IPS-NIHi11 (cell line): ENCODE measurements at places on chromosomes 6 and 20.
A peak's percentile ranks its signal among the peaks of the same experiment; 100 is the strongest.

- no peak for DNase-seq
Measured at GRCh38 chr20:3759884-3760283, 7.7 kb downstream of the ADISSP start.

- no peak for DNase-seq
Measured at GRCh38 chr20:50398821-50399554, 111.2 kb upstream of the PTPN1 start.

- DNase-seq: no peak
Measured at GRCh38 chr20:54070187-54070987, at the start of gene BCAS1. Gene BCAS1, minus strand, starts transcription at chr20:54070594. Its CDS starts 11,876 bp downstream, at chr20:54058718.

DNA sequence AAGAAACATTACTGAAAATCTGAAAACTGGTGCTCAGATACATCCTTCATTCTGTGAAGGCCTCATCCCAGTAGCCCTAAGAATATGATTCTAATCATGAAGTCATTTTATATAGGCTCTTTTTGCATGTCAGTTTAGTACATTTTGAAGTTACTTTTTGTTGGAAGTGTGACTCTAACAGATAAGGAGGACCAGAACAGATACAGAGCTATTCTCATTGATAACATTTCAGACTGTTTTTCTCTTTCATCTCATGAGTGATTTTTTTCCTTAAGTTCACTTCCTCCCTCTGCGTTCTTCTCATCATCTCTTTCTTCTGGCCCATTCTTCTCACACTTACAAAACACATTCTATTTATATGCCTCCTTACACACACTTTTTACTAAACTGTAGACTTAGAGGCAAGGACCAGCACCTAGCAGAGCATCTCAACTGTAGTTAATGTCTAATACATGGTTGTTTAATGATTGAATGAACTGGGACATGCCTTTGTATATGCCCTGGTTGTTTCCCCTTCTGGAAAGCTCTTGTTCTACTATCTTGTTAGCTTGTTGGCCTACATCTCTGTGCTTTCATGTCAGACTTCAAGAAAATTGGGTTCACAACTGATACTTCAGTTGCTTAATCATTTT lies 8.7 kb downstream of the CTNNBL1 start:
- no peak for DNase-seq

DNA sequence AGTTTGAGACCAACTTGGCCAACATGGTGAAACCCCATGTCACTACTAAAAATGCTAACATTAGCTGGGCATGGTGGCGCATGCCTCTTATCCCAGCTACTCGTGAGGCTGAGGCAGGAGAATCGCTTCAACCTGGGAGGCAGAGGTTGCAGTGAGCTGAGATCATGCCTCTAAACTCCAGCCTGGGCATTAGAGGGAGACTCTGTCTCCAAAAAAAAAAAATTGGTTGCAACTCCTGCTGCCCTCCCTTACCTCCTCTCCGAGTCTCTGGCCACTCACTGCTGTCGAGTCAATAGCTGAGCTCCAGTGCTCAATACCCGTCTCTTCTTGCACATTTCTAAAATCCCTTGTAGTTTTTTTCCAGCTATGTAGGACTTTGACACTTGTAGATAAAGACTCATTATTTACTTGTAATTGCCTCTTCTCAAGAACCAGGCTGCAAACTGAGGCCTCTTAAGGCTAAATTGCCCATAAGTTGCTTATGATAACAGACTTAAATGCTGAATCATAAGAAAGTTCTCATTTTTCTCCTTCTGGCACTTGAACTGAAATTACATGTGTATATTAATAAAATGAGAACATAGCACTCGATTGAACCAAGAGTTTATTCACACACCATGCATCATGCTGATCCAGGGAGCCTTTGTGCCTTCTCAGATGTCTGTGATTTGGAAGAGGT lies 13.8 kb downstream of the HECA start:
- no peak for DNase-seq

DNA sequence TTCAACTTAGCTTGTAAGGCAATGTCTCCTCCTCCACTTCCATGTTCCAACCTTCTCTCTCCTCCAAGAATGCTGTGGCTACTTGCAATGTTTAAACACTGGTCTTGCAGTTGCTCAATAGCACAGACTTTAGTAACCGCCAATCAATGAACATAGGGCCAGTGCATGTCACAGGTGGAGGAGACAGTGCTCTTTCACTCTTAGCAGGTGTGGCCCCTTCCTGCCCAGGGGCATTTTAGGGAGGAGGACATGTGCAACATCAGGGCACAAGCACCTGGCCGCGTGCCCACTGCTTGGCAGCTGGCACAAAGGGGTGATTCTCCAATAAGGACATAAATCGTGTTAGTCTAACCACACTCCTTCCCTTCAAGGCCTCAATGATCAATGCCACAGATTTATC lies 41.3 kb downstream of the ADGRF1 start:
- DNase-seq: no peak

DNA sequence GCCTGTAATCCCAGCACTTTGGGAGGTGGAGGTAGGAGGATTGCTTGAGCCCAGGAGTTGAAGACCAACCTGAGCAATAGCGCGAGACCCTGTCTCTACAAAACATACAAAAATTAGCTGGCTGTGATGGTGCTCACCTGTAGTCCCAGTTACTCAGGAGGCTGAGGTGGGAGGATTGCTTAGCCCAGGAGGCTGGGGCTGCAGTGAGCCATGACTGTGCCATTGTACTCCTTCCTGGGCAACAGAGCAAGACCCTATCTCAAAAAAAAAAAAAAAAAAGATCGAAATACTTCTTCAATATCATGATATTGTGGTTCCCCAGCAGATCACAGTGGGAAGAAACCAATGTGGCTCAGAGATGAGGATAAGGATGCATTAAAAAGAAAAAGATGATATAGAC lies 47.6 kb downstream of the SOBP start:
- no peak for DNase-seq

GRCh38 chr6:117227245-117227962 lies 38.0 kb upstream of the VGLL2 start:
- DNase-seq: no peak

- DNase-seq: no peak
Measured at GRCh38 chr20:23585808-23586734, 17.8 kb upstream of the CST9L start.

DNA sequence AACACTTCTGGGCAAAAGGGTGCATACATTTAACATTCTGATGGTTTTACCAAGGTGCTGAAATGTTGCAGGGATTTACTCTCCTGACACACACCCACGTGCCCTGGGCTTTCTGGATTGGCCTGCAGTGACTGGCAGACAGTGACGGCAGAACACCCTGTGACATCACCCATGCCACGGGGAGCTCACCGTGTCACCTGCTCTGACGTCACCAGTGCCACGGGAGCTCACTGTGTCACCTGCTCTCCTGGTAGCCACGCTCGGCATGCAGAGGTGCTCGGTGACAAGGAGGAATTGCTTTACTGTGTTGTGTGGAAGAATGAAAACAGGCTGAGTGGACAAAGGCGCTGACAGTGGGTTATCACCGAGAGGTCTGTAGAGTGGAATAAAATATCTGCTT lies 99.3 kb downstream of the RAMACL start:
- DNase-seq: no peak

- no peak for DNase-seq
Measured at GRCh38 chr6:152952045-152952444, 30.8 kb downstream of the FBXO5 start.

- no peak for DNase-seq
Measured at GRCh38 chr6:69732640-69733039, 64.2 kb downstream of the LMBRD1 start.

DNA sequence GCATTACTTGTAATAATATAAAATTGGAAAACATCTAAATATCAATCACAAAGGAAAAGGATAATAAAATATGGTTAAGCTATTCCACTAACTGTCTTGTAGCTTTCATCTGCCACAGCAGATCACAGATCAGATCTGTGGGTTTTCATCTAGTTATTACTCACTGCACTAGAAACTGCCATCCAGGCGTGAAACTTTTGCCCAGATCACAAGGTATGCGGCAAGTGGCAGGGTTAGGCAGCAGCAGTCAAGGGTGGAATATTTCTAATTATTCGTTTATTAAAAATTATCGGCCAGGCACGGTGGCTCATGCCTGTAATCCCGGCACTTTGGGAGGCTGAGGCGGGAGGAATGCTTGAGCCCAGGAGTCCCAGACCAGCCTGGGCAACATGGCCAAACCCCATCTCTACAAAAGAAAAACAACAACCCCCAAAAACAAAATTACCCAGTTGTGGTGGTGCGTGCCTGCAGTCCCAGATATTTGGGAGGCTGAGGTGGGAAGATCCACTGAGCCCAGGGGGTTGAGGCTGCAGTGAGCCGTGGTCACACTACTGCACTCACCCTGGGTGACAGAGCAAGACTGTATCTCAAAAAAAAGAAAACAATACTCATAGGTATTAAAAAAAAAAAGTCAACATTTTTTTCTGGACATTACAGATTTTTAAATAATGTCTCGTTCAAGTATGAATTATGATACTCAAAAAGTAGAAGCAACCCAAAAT lies 32.1 kb downstream of the BEND3 start:
- DNase-seq: no peak

GRCh38 chr6:102389994-102390393 lies 996.5 kb downstream of the GRIK2 start:
- no peak for DNase-seq

GRCh38 chr6:5619249-5619648 lies 357.9 kb downstream of the FARS2 start:
- DNase-seq: no peak

- no peak for DNase-seq
Measured at GRCh38 chr6:72212686-72213085, 326.3 kb downstream of the RIMS1 start.

DNA sequence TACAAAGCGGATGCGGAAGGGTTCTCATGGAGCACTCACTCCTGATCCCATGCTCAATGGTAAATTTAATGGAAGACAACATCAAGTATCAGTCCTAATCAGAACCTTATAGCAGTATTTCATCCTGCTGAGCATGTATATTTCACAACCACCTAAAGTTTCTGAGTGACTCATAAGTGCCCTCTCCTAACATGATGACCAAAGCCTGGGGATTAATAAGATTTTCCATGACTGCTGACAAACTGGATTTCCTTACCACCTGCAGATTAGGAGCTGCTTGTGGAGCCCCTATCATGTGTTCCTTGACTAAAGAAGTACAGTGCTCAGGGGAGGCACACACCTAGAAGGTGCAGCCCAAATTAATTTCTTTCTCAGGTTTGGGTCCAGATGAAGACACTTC lies 112.8 kb downstream of the INSM1 start:
- no peak for DNase-seq

DNA sequence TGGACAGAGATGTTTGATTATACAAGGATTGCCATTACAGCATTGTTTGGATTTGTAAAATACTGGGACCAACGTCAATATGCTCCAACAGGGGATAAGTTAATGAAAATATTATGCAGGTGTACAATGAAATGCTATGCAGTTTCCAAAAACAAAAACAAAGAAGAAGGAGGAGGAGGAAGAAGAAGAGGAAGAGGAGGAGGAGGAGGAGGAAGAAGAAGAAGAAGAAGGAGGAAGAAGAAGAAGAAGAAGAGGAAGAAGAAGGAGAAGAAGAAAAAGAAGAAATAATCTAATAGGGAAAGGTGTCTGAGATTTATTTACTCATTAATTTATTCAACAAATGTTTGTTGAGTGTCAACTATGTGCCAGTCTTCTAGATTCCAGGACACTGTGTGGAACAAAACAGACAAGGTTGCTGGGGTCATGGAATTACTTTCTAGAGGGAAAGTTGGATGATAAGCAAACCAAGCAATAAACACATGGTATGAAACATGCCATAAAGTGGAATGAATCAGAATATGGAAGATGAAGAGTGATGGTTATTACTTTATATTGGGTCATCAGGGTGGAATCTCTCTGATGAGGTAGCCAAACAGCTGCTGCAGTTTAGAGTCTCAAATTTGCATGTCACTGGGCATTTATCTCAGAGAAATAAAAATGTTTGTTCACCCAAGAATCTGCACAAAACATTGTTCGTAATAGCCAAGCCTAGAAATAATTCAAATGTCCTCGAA lies 6.3 kb upstream of the TRIM27 start:
- DNase-seq: no peak

- DNase-seq: no peak
Measured at GRCh38 chr6:6694825-6695624, 106.5 kb downstream of the LY86 start.

GRCh38 chr6:29232725-29233124 lies 62.0 kb downstream of the OR2J2 start:
- no peak for DNase-seq

- no peak for DNase-seq
Measured at GRCh38 chr20:1327241-1327653, 1.7 kb downstream of the SDCBP2 start.

- no peak for DNase-seq
Measured at GRCh38 chr6:56904068-56904467, 50.8 kb upstream of the BEND6 start.

- DNase-seq: peak; percentile 58
Measured at GRCh38 chr20:45111799-45112471, 3.0 kb downstream of the WFDC5 start.

GRCh38 chr20:33830371-33830770 lies 19.2 kb downstream of the CHMP4B start:
- DNase-seq: no peak

- DNase-seq: peak; percentile 33
Measured at GRCh38 chr20:47400685-47401084, 44.2 kb upstream of the ZMYND8 start.

- DNase-seq: no peak
Measured at GRCh38 chr6:79158856-79159516, 75.5 kb downstream of the HMGN3 start.

GRCh38 chr20:51034476-51034875 lies 11.6 kb upstream of the KCNG1 start:
- no peak for DNase-seq

- DNase-seq: no peak
Measured at GRCh38 chr20:44720997-44721784, 6.0 kb downstream of the CCN5 start.

DNA sequence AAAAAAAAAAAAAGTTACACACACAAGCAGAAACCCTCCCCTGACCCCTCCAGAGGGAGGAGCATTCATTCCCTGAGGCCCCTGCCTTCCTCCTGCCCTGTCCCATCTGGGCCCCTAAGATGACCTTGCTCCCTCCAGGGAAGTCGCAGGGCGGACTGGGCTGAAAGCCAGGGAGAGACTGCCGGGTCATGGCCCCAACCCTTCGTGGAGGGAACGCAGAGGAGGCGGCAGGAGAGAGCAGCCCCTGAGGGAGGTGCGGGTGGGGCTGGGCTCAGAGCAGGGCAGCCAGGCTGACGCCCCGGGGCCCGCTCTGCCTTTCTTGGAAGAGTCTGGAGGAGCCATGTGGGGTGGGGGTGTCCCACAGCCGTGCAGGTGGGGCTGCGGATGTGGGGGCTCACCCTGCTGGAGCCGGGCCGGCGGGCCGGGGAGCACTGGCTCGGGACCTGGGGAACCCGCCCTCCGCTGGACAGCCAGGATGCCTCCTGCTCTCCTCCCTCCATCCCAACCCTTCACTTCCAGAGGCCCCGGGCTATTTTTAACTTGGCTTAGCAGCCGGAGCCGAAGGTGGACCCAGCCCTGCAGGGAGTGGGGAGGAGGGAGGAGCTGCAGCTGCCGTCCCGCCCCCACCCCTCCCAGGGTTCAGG lies 15.0 kb upstream of the ABHD16B start:
- peak; percentile 81 for DNase-seq

GRCh38 chr6:8710668-8711431 lies 275.5 kb upstream of the SLC35B3 start:
- no peak for DNase-seq
